ENCODE measurements at places on chromosomes 6 and 20.

DNA sequence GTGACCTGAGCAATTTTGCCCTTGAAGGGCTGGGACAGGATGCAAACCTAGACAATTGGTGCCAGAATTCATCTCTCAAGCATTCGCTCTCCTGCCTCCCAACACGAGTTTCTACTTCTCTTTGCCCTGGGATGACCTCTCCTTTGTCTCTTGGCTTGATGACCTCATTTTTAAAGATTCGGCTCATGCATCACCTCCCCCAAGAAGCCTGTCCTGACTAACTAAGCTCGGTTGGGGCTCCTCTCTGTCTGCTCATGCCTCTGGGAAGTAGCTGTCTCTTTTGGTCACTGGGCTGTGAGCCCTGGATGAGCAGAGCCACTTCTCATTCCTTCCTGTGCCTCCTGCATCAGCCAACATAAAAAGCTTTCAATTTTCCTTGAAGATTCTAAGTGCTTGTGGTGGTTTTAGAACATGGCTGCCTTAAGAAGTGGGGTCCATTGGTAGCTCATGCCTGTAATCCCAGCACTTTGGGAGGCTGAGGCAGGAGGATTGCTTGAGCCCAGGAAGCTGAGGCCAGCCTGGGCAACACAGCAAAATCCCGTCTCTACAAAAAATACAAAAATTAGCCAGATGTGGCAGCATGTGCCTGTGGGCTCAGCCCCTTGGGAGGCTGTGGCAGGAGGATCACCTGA lies 11.1 kb upstream of the TCF15 start:
- DNase-seq = no peak

DNA sequence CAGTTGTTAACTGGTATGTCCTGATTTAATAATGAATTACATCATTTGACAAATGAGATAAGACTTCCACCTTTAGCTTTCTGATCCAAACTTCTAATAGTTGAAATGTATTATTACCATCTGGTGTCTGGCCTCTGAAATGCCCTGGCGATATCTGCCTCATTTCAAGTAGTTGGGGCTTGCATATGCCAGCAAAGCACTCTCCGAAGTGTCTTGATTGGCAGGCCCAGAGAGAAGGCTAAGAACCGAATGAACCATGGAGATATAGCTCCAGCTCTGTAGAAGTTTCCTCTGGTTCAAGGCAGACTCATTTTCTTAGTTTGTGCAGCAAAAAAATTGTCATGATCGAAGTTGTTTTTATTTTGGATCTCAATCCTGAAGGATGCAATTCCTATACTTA lies 13.4 kb upstream of the HIVEP2 start:
- DNase-seq = no peak

DNA sequence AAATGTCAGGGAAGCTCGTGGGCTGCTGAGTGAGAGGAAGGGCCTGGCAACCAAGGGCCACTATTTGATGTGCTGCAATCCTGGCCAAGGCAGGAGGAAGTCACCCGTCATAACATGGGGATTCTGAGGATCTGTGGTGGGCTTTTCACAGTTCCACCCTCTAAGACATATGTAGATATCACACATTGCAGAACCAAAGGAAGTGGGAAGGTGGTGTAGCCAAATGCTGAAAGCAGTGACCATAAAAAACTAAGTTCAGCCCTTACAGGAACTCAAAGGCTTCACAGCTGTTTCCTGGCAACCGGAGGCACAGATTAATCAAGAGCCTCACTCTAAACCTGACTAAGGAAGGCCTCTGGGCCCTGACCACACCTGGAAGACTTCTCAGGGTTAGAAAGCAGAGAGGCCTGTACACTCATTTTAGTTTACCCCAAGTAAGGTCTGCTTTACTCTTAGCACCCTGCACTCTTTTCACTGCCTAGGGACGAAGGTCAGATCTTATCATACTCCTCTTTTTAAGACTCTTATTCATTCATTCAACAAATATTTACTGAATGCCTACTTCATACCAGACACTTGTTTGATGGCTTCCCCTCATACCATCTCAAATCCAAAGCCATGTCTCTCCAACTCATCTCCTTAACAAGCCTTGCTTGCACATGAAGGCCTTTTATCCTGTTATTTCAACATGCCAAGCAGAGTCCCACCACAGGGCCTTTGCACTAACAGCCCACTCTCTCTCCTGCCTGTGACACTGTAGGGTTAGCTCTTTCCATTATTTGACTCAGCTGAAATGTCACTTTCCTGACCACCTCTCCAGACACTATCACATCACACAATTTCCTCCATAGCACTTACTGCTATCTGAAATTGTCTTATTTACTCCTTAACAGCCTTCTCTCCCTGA lies 2.6 kb downstream of the UBE2V1 start:
- DNase-seq = peak; percentile 41

DNA sequence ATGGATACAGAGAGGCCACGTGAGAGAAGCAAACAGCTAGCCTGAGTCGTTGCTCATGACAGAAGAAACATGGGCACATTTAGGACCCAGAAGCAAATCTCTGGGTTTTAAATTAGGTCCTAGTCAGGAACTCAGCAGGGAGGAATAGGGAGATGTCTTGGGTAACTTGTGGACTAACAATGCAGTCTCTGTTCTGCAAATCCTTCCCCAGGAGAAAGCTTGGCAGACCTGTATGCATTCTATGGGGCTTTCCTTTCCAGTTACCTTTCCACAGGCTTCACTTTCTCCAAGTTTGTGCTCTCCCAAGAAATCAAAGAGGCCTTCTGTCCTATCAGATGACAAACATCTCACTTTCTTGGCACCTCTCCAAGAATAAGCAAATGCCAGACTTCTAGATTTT lies 47.2 kb upstream of the PLCB4 start:
- no peak for DNase-seq

GRCh38 chr6:113172531-113172966 lies 684.6 kb upstream of the MARCKS start:
- DNase-seq = no peak

- DNase-seq = no peak
Observed at GRCh38 chr6:125809570-125810170, 18.9 kb downstream of the NCOA7 start.

DNA sequence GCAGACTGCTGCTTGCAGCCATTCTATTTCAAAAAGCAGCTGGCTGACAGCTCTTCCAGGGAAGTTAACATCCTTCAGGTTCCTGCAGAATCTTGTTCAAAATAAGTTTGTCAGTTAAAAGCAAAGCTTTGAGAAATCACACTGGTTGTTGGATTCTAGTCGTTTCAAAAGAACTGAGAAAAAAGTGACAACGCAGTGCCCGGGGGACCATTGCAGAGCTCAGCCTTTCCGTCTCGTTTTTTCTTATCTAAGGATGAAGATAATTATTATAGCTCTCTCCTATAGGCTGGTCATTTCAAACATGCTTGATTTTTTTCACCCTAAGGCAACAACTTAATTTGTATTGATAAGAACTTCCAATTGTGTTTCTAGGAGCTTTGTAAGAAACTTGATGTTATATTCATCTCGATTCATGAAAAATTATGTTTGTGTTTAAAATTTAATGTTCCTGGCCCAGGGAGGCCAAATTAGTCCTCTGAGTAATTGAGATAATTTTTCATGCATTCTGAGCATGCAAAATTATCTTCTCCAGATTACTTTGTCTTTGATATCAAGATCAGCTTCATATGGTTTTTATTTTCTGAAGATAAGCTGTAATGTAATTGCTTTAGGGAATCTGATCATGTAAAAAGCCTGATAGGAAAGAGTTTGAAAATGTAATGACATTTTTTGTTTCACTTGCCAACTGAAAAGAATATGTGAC lies 58.4 kb downstream of the SNAP25 start:
- DNase-seq = no peak

DNA sequence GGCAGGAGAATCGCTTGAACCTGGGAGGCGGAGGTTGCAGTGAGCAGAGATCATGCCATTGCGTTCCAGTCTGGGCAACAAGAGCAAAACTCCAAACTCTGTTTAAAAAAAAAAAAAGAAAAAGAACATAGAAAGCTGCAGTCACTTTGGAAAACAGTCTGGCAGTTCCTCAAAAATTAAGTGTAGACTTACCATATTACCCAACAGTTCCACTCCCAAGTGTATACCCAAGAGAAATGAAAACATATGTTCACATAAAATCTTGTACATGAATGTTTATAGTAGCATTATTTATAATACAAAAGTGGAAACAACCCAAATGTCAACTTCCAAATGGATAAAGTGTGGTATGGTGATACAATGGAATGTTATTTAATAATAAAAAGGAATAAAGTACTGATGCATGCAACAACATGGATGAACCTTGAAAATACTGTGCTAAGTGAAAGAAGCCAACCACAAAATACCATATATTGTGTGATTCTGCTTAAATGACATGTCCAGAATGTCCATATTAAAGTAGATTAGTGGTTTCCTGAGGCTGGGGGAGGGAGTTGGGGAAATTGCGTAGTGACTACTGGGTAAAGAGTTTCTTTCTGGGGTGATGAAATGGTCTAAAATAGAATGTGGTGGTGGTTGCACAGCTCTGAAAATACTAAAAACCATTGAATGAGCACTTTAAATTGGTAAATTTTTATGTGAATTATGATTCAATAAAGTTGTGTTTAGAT lies 62.9 kb downstream of the SUN5 start:
- DNase-seq = no peak

GRCh38 chr6:133106934-133107333 lies 134.2 kb upstream of the EYA4 start:
- no peak for DNase-seq

DNA sequence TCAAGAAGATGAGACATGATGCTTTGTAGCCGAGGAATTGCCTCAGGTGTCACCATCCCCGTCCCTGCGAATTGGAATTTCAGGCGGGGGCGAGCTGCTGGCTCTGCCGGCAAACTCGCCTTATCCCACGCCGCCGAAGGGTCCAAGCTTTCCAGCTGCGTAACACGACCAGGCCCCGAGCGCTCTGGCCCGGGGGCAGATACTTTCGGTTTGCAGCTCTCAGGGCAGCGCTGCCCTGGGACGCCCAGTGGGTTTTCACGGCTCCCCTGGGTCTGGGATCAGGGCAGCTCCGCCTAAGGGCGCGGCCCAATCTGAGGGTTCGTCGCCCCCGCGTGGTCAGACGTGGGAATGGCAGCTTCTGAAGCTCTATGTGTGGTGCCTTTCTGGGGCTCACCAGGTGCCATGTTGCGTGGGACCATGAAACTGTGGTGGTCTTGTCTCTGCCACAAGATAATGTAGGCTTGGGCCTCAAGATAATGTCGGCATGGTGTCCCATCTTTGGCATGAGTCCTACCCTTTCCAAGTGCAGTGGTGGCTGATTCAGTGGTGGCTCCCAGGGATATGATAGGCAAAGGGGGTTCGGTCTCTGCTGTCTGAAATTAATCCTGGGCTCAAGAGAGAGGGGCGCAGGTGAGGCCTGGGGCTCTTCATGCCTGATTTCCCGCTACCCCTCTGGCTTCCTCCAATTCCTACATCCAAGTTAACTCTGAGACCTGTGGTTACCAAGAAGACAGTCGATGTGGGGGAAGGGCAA lies 21.0 kb downstream of the PIGT start:
- peak; percentile 91 for DNase-seq

DNA sequence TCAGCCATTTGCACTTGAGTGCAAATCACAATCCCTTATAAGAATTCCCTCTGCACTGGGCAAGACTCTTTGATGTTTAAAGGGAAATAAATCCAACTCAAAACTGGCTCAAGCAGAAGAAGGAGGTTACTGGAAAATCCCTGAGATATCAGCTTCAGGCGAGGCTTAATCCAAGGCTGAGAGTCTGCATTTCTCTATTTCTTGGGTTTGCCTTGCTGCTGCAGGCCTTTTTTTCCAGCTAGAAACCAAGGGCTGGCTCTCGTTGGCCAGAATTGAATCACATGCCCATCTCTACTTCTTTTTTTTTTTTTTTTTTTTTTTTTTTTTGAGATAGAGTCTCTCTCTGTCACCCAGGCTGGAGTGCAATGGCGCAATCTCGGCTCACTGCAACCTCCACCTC lies 11.7 kb downstream of the HCK start:
- no peak for DNase-seq
